ENCODE measurements at places on chromosomes 13 and 19.

GRCh38 chr13:74210693-74211393 lies 76.6 kb upstream of the KLF12 start:
- DNase-seq: peak; percentile 100

DNA sequence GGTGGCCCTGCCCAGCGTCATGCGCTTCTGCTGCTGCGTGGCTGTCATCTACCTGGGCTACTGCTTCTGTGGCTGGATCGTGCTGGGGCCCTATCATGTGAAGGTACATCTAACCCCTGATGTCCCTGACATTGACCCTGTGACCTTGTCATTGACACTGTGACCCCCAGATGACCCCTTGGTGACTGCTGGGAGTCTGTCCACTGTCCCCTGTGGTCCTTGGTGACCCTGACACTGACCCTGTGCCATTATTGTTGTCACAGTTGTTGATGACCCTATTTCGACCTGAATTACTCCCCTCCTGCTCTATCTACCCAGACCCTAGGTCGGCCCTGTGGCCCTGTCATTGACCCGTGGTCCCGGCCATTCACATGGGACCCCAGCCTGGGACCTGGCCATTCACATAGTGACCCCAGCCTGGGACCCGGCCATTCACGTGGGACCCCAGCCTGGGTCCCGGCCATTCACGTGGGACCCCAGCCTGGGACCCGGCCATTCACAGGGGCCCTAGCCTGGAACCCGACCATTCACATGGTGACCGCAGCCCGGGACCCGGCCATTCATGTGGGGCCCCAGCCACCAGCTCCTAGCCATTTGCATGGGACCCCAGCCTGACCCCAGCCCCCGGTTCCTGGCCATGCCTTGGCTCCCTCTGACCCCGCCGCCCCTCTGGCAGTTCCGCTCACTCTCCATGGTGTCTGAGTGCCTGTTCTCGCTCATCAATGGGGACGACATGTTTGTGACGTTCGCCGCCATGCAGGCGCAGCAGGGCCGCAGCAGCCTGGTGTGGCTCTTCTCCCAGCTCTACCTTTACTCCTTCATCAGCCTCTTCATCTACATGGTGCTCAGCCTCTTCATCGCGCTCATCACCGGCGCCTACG lies 5.7 kb upstream of the PNPLA6 start:
- no peak for DNase-seq

DNA sequence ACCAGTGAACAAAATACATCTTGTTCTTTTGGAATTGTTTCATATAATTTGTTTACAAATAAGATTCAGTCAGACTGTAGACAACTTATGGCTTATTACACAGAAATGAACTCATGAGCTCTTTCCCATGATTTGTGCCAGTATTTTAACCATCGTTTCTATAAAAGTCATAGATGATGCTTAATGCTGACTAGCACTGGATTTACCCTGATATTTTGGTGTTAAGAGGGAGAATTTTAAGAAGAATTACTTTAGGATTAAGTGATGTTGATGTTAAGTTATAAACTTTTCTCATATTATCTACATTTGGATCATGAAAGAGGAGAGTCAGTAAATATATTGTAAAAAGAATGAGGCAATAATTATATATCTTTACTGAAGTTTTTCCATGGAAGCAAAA lies 162.7 kb downstream of the POSTN start:
- no peak for DNase-seq

DNA sequence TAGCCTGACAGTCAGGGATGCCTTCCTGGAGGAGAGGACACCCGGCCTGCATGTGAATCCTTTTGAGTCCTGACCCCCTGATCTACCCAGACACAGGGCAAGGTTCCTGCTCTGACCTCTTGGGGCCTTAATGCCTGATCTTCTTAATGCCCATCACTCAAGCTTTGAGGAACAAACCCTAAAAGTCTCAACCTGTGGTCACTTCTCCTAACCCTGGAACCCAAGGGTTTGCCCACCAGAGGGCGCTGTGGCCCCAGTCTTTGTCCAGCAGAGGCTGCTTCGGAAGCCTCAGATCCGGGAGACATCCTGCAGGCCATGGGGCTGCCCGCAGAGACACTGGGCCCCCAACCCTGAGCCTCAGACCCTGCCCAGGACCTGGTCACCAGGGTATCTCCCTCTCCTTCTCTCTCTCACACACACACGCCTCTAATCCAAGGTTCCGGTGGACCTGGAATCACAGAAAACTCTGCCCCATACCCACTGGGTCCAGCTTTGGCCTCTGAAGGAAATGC lies 9.8 kb upstream of the DPF1 start:
- peak; percentile 67 for DNase-seq

- DNase-seq: no peak
These were observed 95.5 kb downstream of the CDADC1 start for GRCh38 chr13:49343255-49343654.

DNA sequence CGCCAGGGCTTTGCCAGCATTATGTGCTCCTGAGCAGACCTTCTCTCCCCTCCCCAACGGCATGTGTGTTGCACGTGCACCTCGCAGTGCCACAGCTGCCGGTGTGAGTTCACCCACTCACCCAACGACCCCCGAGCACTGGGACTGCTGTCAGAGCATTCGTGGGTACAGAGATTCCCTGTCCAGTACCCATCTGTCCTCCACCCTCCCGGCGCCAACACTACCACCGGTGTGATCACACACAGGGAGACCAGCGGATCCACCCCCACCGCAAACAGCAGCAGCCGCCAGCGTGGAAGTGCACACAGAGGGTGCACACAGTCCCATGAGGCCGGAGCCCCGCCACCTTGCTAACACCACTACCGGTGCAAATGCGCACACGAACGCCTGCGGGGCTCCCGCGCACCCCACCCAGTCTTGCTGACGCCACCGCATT lies 15.9 kb downstream of the LILRA1 start:
- DNase-seq: no peak

GRCh38 chr13:81171065-81171647 lies 830.2 kb upstream of the SPRY2 start:
- peak; percentile 15 for DNase-seq

DNA sequence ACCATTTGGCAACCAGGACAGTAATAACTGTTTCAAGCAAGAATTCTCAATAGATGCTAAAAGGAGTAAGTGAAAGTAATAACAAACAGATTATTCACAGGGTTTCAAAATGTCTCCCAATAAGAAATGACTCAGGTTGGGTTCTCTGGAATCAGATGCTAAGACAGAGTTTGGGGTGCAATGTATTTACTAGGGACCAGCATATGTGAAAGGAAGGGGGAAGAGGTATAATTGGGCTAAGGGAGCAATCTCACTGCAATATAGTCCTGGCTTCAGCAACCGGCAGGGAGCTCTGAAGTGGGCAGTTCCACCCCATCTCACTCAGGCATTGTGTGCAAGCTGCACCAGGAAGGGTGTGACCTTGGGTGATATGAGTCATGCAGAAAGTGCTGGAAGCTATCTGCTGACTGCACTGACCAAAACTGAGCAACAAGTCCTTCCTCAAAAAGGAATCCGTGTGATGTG lies 23.4 kb downstream of the ZDHHC20 start:
- peak; percentile 45 for DNase-seq

Measured in fibroblast of skin of scalp (primary cell).